Fibroblast of the aortic adventitia (primary cell): ENCODE measurements at places on chromosomes 2 and 18. TPM values are rescaled to one million over a fixed set of nuclear protein-coding genes. Genes with fewer than 3 reads are reported as not detected.

The SOX11 gene
- 0.54 TPM in 1 of 2 replicates, not detected in the other for total RNA-seq

The CAPN14 gene
- 0.09 and 0.16 TPM in 2 replicates for total RNA-seq

The CLIP4 gene
- total RNA-seq, result 73.5 and 97.1 TPM in 2 replicates

The HOXD13 gene
- total RNA-seq, result not detected in 2 replicates

The SRD5A2 gene
- 0.09 TPM in 1 of 2 replicates, not detected in the other for total RNA-seq

The MATN3 gene
- 0.82 and 1.1 TPM in 2 replicates for total RNA-seq

The CDH2 gene
- 38.3 and 64.1 TPM in 2 replicates for total RNA-seq

The EMILIN1 gene
- total RNA-seq, result 81.3 and 153 TPM in 2 replicates

The IKZF2 gene
- total RNA-seq, result 11.3 and 13.6 TPM in 2 replicates

The LTBP1 gene
- total RNA-seq, result 90.7 and 947 TPM in 2 replicates

The OR6B2 gene
- not detected in 2 replicates for total RNA-seq

The PSTPIP2 gene
- total RNA-seq, result 2.0 and 6.4 TPM in 2 replicates

The SERPINB4 gene
- total RNA-seq, result not detected in 2 replicates

The TYMS gene
- total RNA-seq, result 1.1 and 25.7 TPM in 2 replicates

The MYO3B gene
- 0.09 and 0.33 TPM in 2 replicates for total RNA-seq

The ST6GAL2 gene
- 0.09 and 0.16 TPM in 2 replicates for total RNA-seq

The CPO gene
- total RNA-seq, result 0.18 TPM in 1 of 2 replicates, not detected in the other

The BMP10 gene
- not detected in 2 replicates for total RNA-seq

The SMYD1 gene
- not detected in 2 replicates for total RNA-seq

The AMER3 gene
- not detected in 2 replicates for total RNA-seq

The STAT4 gene
- 0.54 and 0.98 TPM in 2 replicates for total RNA-seq

The RPL37A gene
- total RNA-seq, result 1,513 and 2,231 TPM in 2 replicates
